ENCODE measurements at places on chromosomes 6 and 20.

- DNase-seq, result no peak
These were observed 390.1 kb upstream of the CITED2 start for GRCh38 chr6:139764498-139764986.

DNA sequence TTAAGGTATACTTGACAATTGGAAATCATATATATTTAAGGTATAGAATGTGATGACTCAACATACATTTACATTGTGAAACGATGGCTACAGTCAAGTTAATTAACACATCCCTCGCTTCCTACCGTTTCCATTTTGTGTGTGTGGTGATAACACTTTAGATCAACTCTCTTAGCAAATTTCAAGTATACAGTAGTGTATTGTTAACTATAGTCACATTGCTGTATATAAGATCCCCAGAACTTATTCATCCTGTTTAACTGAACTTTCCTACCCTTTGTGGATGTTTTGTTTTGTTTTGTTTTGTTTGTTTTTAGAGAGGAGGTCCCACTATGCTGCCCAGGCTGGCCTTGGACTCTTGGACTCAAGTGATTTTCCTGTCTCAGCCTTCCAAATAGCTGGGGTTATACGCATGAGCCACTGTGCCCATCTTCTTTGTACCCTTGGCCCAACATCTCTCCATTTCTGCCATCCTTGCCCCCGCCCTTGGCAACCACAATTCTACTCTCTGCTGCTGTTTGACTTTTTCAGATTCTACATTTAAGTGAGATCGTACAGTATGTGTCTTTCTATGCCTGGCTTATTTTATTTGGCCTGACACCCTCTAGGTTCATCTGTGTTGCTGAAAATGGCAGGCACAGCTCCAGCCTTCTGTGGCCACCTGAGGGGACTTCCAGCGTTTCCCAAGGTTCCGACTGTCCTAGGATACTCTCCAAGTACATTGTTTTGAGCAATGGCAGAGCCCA is 90.5 kb upstream of the SNX9 start:
- no peak for DNase-seq

DNA sequence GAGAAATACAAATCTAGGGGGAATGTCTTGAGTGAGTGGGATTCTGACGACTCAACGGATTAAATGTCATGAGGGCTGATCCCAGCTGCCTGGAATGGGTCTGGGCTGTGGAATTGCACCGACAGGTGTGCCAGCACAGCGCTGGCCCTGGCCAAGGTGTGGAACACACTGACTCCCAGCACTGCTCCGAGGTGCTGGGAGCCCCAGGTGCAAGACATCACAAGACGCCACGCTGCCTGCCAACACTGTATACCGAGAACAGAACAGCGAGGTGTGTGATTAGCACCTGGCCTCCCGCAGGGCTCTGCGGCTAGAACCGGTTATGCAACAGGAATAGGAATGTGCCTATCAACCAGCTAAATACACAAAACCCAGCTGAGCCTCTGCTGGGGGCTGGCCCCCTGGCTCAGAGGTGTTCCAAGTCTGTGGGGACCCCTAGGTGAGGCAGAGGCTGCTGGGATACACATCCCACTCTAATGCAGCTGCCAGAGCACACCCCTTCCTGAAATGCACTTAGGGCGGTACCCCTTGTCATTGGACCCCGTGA is 24.8 kb upstream of the APMAP start:
- no peak for DNase-seq

GRCh38 chr6:166556863-166557322 is 29.6 kb downstream of the RAMACL start:
- DNase-seq, result no peak

- DNase-seq, result no peak
These were observed 60.5 kb upstream of the SLC22A23 start for GRCh38 chr6:3517350-3517749.

- DNase-seq, result no peak
These were observed 31.7 kb upstream of the KCNK5 start for GRCh38 chr6:39260953-39261352.

DNA sequence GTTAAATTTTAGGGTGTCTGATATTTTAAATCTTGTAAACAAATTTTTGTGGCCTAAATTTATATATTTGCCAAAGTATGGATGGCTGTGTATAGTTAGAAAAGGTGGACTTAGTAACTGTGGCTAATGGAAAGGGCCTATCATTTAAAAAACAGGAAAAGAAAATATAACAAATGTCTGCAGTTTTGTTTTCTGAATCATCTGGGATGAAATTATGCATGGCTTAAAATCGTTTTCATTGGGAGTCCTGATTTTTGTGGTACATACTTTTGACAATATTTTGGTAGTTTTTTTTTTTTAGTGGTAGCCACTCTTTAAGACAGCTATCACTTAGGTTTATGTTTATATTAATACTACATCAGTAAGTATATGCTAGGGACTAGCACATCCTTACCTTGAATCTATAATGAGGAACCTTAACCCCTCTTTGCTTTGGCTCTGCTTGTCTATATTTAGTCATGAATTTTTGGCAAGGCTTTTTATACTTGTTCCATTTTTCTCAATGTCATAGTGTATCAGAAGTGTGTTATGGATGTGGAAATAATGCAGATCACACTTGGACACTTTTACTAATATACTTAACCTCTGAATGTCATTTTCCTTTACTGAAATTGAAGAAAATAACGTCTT is 5.6 kb downstream of the ARID1B start:
- no peak for DNase-seq

- DNase-seq, result no peak
These were observed 172.9 kb upstream of the CDYL start for GRCh38 chr6:4603291-4603690.

All from right renal pelvis (tissue), 4 donors.